ENCODE measurements at places on chromosomes 6 and 20. TPM values are rescaled to one million over a fixed set of nuclear protein-coding genes. Genes with fewer than 3 reads are reported as not detected.

The RAB32 gene
- 61.5 TPM for total RNA-seq

The TMEM200A gene
- total RNA-seq = 0.10 TPM

The CD83 gene
- 5.3 TPM for total RNA-seq

The COL19A1 gene
- total RNA-seq = not detected

The BTN1A1 gene
- 0.10 TPM for total RNA-seq

The JPH2 gene
- 0.49 TPM for total RNA-seq

The OPN5 gene
- total RNA-seq = not detected

The ACTL10 gene
- not detected for total RNA-seq

The MPIG6B gene
- total RNA-seq = not detected

The RPP21 gene
- 81.3 TPM for total RNA-seq

The MYB gene
- total RNA-seq = 1.3 TPM

The GLP1R gene
- total RNA-seq = not detected

The GSTA2 gene
- not detected for total RNA-seq

The SLC13A3 gene
- total RNA-seq = 0.31 TPM
